Psoas muscle (tissue), 8 donors: ENCODE measurements at places on chromosomes 7 and 10. TPM values are rescaled to one million over a fixed set of nuclear protein-coding genes. Genes with fewer than 3 reads are reported as not detected.
A peak's percentile ranks its signal among the peaks of the same experiment; 100 is the strongest.

CPN1 gene
- total RNA-seq, result not detected

TFR2 gene
- total RNA-seq, result not detected

ADCY1 gene
- 3.9 TPM for total RNA-seq

PILRA gene
- total RNA-seq, result 2.3 TPM

HKDC1 gene
- not detected for total RNA-seq

IFIT1B gene
- total RNA-seq, result not detected

VWDE gene
- not detected for total RNA-seq

IMMP2L gene
- total RNA-seq, result 33.2 TPM

UNC5B gene
- 5.7 TPM for total RNA-seq

FAM20C gene
- 46.8 TPM for total RNA-seq

CFAP46 gene
- 20.4 TPM for total RNA-seq

- DNase-seq, result no peak
Measured at GRCh38 chr7:50349963-50350944, 45.7 kb downstream of the IKZF1 start.

DNA sequence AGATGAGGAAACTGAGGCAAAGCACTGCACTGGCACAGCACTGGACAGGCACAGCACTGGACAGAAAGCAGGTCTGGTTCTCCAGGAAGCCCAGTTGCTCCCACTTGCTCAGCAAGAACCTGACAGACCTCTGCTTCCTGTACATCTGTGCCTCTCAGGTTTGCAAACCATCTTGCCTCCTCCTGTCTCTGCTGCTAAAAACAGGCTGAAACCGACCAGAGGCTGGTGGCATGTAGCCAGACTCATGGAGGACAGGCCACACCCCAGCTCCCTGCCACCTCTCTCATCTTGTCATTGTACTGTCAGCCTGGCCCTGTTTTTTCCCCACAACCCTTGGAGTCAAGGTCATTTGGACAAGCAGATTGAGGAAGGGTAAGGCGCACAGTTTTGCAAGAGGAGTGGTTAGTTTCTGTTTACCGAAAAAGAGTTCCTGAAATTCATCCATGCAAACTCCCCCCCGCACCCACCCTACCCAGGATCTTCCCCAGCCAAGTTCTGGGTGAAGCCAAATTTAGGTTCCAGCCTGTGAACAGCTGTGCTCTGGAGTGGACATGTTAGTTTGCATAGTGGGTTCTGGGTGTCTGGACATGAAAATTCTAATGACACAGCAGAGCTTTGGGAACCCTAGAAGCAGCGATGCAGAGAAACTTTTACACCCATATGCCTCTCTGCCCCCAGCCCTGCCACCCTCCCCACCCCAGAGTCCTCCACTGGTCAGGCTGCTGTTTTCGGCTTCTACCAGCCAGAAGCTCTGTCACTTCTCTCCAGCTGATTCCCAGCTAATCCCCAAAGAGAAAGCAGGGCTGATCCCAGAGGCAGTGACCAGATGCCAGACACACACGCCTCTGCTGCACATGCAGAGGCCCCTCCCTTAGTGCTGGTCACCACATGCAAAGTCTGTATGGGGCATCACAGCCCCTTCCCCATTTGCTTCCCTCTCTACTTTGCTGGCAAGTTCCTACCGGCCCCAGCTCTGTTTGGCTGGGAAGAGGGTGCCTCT is 8.5 kb upstream of the C10orf105 start:
- peak; percentile 54 for DNase-seq

DNA sequence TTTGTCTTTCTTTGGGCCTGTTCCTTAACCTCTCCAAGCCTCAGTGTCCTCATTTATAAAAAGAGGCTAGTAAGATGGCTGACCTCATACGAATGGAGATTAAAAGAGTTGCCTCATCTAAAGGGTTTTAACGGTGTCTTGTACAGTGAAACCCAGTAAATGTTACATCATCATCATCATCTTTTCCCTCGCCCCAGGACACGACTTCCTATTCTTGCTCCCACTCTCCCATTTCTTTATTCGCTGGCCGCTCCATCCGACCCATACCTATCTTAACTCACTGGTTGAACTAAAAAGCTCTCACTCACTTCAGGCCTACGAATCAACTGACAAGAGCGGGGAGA is 554 bp downstream of the FRA10AC1 start:
- no peak for DNase-seq

DNA sequence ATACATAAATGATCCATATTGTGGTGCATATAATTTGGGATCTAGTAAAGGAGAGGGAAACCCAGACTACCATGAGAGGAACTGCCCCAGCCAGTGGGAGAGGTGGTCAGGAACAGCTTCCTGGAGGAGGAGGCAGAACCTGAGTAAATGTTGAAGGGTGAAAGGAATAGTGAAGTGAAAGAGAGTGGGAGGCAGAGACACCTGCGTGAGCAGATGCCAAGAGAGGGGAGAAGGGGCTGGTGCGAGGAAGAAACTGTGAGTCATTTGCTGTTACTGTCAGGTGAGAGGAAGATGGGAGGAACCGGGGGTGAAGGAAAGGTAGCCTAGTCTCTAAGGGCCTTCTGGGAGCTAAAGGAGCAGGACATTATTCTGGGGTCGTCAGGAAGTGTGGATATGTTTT is 294.8 kb downstream of the GRID1 start:
- DNase-seq, result no peak

GRCh38 chr10:112126172-112126571 is 57.4 kb downstream of the GPAM start:
- DNase-seq, result no peak

GRCh38 chr7:132751244-132751647 is 175.0 kb upstream of the PLXNA4 start:
- no peak for DNase-seq

- DNase-seq, result no peak
Measured at GRCh38 chr7:157676001-157676400, 339.2 kb downstream of the DNAJB6 start.

DNA sequence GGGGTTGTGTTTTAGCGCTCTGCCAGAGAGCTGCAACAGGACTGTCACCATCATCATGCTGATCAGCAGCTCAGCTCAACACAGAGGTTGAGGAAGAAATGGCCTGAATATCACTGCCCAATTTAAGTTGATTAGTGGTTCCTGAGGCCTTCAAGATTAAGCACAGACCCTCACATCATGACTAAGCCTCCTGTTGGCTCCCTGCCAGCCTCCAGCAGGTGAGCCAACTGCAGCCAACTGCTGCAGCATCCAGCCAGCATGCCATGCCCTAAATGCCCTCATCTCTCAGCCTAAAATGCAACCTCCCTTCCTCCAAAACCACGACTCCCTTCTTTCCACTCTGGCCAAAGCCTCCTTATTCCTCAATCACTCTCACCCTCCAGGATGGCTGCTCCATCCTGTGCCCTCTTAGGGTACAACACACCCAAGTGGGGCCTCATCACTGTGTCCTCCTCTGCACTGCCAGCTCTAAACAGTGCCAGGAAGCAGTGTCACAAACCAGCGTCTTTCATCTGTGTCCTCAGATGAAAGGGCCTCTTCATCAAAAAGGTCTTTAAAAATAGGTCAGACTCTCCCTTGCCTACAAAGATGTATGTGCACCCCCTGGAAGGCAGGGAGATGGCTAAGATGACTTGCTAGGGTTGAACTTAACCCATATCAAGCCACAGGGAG is 259.3 kb downstream of the ZEB1 start:
- no peak for DNase-seq

GRCh38 chr7:25117226-25118047 is 7.6 kb downstream of the CYCS start:
- DNase-seq, result no peak

- peak; percentile 88 for DNase-seq
Measured at GRCh38 chr10:119401671-119402395, 140.7 kb downstream of the RGS10 start.

DNA sequence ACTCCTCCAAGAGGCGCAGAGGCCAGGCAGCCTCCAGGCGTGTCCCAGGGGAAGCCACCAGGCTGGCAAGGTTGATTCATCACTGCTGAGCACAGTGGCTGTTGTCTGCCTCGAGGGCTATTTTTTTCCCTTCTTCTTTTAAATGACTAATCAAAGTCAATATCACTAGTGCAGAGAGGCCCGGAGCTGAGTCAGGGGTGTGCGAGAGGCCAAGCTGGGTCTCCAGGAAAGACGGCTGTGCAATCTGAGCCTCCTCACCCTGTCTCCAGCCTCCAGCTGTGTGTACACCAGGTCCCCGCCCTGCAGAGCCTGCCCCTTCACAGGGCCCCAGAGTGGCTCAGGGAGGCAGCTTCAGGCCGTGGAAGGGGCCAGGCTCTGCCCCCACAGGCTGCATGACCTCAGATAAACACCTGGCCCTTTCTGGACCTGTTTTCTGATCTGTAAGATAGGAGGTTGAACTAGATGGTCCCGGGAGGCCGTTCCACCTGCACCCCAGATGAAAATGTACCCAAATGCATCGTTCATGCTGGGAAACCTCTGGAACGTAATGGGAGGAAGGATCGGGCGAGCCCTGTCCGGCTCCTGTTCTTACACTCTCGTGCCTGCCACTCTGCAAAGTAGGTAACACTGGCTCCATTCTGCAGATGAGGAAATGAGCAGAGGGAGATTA is 3.7 kb downstream of the STX1A start:
- DNase-seq, result no peak

GRCh38 chr7:105480931-105481330 is 41.1 kb downstream of the PUS7 start:
- DNase-seq, result no peak

DNA sequence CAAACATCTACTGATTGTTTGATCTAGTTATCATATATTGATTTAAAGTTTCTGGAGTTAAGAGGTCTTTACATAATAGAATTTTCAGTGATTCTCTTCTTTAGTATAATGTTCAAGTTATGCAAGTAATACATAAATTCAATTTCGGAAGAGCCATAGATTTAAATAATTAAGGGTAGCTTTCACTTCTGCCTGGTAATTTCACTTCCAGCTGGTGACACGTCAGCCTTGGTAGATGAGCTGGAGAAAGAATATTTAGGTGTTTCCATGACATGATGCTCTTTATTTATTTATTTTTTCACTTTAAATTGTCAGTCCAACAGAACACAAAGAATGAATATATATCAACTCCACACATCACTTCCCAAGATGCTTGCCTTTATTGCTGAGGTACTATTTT is 5.2 kb upstream of the OTUD1 start:
- DNase-seq, result no peak

GRCh38 chr10:95389982-95390381 is 99.2 kb upstream of the PDLIM1 start:
- no peak for DNase-seq

- no peak for DNase-seq
Measured at GRCh38 chr10:3389130-3389529, 216.5 kb upstream of the PITRM1 start.

DNA sequence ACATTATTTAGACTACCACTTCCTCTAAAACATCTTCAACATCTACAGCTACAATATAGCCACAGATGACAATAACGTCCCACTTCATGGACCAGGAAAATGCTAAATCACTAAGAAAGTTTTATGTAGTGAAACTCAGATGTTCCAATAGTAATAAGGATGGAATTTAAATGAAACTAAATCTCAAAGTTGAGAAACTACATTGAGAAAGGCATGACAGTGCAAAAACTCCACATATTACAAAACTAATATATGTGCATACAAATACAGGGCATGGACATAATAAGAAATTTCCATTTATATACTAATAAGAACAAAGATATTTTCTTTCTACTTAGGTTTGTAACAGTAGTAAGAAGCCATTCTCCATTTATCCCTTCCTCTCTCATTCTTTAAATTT is 31.1 kb downstream of the POT1 start:
- no peak for DNase-seq

- DNase-seq, result no peak
Measured at GRCh38 chr10:52701647-52702046, 70.9 kb downstream of the MBL2 start.

DNA sequence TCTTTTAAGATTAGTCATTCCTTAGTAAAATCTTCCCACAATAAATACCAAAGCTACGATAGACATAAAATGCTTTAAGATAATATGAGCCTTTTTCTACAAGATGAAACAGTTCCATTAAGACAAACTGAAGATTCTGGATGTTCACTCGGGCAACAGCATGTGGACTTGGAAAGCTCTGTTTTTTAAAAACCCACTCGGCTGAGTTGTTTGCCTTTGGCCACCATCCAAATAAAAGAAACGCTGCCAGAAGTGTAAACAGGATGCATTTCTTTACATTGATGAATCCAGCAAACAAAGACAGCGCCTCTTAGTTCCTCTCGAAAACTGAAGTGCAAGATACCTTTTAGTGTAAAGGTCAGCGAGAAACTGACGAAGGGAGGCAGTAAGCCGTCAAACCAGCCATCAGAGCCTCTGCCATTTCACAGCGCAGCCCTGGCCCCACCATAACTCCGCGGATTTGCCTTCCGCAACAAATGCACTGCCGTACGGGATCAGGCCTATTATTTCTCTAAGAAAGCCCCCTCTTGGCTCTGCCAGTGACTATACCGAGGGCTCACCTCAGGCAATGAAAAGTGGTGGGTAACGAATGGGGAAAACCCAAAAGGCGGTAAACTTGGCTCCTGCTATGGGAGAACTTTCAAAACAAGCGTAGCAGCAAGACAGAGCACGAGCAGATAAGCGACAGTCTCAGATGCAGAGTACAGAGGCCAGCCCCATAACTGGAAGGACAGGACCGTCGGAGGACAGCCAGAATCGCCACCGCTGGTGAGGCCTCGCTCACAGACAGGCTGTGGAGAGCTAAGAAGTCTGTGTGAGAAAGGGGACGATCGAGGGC is 41.4 kb downstream of the GNA12 start:
- DNase-seq, result no peak

- no peak for DNase-seq
Measured at GRCh38 chr10:9613338-9614075, 1404.2 kb upstream of the CELF2 start.

GRCh38 chr7:112220877-112221434 is 14.5 kb downstream of the ZNF277 start:
- DNase-seq, result no peak

GRCh38 chr7:47531584-47532492 is 50.1 kb downstream of the TNS3 start:
- no peak for DNase-seq

DNA sequence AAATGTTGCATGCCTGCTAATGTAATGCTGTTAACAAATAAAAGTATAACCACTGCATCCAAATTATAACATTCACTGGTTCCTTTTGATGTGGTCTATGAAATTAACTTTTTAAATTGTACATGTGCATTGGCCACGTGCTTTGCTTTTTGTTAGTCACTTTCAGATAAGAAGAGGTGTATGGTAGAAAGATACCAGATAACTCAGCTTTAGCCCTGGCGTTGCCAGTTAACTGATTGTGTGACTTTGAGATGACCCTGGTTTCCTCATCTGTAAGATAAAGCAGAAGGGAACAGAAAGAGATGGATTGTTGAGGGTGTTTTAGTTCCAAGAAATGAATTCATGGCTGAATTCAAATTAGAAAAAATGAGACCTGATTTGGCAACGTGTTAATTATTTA is 1.9 kb upstream of the TRDMT1 start:
- no peak for DNase-seq

DNA sequence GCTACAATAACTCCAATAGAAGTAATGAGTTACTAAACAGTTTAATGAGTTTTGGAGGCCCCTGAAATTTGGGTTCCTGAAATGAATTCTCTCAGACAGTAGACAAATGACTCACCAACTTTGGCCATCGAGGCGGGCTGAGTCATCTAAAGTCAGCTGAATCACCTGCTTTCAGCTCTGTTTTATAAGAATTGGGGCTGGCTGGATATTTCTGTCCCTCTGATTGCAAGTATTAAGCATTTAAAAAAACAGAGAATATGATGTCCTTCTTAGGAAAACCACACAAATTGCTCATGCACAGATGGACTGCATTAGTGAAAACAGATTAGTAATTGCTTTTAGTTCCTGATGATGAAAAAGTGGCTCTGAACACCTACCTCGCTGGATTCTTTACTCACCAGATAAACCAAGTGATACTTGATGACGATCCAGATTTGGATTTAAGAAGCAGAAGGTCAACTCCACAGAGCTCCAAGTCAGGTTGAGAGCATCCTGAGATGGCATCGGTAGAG is 59.1 kb downstream of the ZNF365 start:
- DNase-seq, result peak; percentile 63

GRCh38 chr7:48173756-48174382 is 2.6 kb downstream of the ABCA13 start:
- no peak for DNase-seq
